HS-27A (cell line): ENCODE measurements at places on chromosomes 4 and X.

DNA sequence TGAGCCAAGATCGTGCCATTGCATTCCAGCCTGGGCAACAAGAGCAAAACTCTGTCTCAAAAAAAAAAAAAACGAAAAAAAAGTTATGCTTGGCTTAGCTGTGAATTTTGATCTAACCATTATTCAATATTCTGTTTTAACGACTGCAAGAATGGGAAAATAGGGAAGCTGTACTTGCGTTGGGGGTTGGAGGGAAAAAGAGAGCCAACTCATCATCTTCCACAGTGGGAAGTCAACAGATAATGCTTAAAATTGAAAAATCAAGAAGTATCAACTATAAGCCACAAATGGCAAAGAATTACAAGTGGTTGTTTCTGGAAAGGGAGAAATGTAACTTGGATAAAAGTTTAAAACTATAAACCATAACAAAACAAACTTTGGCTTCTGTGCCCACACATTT, 2.9 kb downstream of the TEC start:
- DNase-seq = no peak

DNA sequence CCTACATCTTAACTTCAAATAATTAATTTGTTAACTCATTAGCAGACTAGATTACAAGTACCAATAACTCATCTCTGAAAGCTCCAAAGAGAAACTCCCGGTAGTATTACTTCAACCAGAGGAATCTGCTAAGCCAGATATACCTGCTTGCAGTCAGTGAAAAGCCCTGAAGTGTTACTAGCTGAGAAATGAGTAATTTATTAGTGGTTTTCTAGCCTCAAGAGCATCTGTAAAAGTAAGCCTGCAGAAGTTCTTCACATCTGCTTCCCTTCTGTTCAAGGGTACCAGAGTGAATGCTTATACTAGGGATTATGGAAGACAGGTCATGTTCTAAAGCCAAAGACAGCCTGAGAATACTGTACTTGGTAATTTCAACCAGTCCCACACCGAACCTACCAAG, 34.7 kb downstream of the IRS4 start:
- no peak for DNase-seq

GRCh38 chrX:63283348-63283747, 67.8 kb downstream of the SPIN4 start:
- DNase-seq = no peak

DNA sequence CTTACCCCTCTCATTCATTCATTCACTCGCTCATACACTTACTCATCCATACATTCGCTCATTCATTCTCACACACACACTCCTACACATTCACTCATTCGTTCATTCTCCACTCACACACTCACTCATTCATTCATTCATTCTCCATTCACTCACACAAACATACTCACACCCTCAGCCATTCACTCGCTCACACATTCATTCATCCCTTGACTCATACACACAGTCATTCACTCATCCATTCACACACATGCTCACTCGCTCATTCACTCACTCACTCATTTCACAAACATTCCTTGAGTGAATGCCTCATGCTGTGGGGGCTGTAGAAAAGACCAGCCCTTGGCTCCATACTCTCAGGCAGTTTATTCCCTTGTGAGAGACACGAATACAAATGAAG, 151.1 kb upstream of the MAMLD1 start:
- no peak for DNase-seq

DNA sequence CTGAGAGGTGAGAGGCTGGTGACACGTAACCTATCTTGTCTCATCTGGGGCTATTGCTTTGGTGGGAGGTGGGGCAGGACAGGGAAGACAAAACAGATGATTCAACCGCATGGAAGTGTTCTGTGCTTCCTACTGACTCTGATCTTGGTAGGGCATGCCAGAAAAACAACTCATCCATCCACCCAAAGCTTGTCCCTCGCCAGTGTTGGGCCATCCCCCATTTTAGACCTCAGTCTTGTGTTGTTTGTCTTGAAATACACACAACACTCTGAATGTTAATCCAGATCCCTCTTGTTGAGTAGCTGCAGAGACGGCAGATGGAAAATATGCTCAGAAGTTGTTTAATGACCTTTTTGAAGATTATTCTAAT, 377 bp downstream of the CHRNA9 start:
- DNase-seq = no peak

DNA sequence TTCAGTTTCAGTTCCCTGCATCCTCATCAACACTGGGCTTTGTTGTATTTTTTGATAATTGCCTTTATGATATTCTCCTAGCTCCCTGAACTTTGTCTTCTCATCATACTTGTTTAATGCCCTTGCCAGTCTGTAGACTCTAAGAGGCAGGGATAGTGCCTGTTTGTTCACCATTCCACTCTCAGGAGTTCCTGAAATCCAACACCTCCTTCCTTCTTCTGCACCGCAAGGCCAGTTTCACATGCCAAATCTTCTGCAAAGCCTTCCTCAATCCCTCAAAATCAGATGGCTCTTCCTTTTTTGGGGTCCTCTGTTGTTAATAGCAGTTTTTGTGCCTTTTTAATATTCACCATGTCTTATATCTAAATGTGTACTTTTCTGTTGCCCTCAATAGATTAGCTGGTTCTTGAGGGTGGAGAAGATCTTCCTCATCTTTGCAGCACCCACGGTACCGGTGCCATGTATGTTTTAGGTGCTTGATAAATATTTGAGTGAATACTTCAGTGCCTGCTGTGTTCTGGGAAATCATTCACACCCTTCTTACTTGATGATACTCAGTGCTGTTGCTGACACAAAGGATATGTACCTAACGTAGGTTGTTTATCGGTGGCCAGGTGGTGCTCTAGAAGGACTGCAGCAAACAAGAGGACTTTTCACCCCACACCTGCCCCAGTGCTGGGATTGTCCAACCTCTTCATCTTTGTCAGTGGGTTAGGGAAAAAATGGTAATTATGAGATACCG, 85.3 kb upstream of the LIMCH1 start:
- no peak for DNase-seq

GRCh38 chrX:129925305-129926092, 19.5 kb downstream of the UTP14A start:
- DNase-seq = no peak

GRCh38 chrX:119583431-119584059, 9.2 kb downstream of the UBE2A start:
- DNase-seq = no peak

- DNase-seq = no peak
Measured at GRCh38 chrX:73830489-73831414, 267.8 kb downstream of the CHIC1 start.

- DNase-seq = no peak
Measured at GRCh38 chr4:110623718-110624397, 981 bp upstream of the PITX2 start.

- DNase-seq = no peak
Measured at GRCh38 chr4:96602661-96603060, 762.8 kb downstream of the PDHA2 start.

- no peak for DNase-seq
Measured at GRCh38 chr4:119321921-119322687, at the start of gene FABP2. FABP2 (minus strand) TSS chr4:119322138; CDS start chr4:119322102, 36 bp downstream.

GRCh38 chr4:173748353-173748752, 218.3 kb upstream of the HAND2 start:
- no peak for DNase-seq

- no peak for DNase-seq
Measured at GRCh38 chr4:143599827-143600226, 86.3 kb downstream of the SMARCA5 start.

DNA sequence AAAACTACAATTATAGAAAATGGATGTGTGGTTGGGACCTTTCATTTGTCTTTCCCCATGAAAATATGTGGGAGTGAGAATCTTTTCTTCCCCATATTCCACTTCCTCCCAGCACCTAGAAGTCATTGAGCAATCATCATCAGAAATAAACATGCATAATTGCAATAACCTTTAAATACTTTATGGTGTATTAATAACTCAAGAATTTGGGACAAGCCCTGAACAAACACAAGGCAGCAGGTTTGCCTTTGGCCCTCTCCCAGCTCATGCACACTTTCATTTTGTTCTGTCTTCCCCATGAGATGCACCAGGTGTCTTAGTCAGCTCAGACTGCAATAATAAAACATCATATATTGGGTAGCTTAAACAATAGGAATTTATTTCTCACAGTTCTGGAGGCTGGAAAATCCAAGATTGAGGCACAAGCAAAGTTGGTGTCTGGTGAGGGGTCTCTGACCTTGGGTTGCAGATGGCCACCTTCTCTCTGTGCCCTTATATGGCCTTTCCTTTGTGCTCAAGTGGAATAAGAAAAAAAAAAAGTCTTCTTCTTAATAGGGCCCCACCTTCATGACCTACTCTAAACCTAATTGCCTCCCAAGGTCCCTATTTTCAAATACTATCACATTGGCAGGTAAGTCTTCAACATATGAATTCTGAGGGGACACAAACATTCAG, 34.7 kb upstream of the TMEM184C start:
- DNase-seq = no peak
